Stimulated activated CD4-positive, alpha-beta T cell treated with anti-CD3 and anti-CD28 coated beads, Interleukin-1b, Interleukin-23, amount 100 ng/mL, for 1 hour (primary cell): ENCODE measurements at places on chromosomes 4 and X.

GRCh38 chr4:40190465-40190864 lies 6.4 kb upstream of the RHOH start:
- DNase-seq = no peak

DNA sequence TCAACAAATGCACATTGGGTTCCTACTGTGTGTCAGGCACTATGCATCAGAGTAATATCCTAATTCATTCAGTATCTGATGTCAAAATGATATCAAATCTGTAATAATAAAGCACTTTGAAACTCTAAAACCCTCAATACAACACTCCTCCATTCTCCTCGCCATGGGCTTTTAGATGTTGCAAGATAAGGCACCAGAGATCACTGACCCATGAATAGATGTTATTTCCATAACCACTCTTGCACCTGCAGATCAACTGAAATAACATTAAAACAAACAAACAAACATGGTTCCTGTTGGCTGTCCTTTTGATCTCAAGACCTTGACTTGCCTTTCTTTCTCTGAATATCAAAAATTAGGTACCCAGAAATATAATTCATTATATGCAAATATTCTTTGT lies 100.2 kb downstream of the MAB21L2 start:
- DNase-seq = no peak

DNA sequence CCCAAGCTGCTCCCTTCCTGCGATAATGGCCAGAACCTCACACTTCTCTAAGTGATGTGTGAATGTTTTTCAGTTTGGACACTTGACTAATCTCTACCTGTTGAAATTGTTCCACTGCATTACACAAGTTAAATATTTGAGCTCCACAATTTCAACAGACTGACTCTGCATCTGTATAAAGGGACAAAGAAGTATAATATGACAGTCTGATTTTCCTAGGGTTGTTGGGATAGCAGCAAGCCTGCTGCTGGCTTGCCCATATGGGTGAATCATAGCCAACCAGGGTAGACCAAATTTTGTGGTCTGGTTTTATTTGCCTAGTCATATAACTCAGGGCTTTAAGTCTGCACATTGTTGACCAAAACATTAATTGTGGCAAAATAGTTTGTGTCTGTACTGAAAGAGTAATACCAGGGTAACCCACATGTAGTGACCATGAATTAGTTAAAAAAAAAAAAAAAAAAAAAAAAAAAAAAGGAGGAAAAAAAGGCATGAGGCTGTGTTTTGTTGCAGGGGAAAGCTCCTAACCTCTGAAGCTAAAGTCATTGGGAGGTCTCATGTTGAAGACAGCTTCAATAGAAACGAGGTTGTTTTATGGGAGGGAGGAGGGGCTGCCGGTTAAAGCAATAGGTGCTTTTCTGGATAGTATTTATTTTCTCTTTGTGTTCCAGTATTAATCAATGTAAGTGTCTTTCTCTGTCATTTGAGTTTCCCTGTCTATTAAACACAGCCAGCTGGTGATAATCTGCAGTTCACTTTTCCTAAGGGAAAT lies 534.2 kb downstream of the RAB28 start:
- no peak for DNase-seq

GRCh38 chr4:136088211-136088867 lies 1444.0 kb downstream of the PCDH18 start:
- DNase-seq = no peak

- no peak for DNase-seq
These were observed 8.8 kb downstream of the INTU start for GRCh38 chr4:127641524-127641923.

DNA sequence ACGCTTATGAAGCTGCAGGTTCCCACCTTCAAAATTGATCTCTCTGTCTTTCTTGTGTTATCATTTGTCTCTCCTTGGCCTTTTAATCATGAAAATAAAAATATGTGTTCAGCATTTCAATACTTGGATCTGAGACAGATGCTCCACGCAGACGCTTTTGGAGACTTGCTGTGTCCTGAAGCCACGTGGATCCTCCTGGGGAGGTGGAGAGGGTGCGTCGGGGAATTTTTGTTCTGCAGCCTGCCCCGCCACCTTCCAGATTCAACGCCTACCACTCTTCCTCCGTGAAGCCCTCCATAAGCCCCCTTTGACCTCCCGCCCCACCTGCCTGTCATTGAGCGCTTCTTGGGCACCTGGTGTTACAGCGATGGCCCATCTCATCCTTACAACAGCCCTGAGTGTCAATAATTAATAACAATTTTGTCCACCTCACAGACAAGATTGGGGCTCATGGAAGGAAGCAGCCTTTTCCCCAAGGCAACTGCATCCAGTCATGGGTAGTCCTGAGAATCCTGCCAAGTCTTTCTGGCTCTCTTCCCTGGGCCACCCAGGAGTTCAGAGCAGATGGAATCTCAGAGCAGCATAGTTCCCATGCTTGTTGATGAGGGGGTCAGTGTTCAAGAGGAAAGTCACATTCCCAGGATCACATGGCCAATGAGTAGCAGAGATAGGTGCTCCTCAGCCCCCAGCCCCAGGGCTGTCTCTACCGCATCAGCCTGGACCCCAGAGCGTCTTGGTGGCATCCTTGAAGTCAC lies 172.6 kb upstream of the PSAPL1 start:
- DNase-seq = no peak

GRCh38 chr4:6175426-6175825 lies 24.9 kb downstream of the JAKMIP1 start:
- no peak for DNase-seq

- DNase-seq = no peak
These were observed 187.6 kb downstream of the GUCY2F start for GRCh38 chrX:109294097-109294814.

DNA sequence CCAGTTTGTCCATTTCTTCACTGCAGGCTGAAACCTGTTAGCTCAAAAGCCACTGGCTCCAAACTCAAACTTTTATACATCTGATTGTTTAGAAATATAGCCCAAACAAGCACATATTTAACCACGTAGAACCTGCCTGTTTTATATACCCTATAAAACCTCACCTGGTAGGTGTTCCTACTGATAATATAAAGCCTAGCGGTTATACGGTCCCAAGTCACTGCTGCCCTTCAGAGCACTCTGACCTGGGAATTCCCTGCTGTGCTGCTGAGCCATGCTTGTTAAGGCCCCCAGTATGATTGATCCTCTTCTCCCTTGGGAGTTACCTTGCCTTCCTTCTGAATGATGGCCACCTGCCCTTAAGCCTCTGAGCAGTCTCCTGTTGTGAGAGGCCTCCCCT lies 432.8 kb upstream of the LCORL start:
- DNase-seq = no peak
